Amniotic stem cell (primary cell): ENCODE measurements at places on chromosomes 11 and 22.

- DNase-seq: no peak
Observed at GRCh38 chr22:27986937-27987336, 67.9 kb upstream of the PITPNB start.

DNA sequence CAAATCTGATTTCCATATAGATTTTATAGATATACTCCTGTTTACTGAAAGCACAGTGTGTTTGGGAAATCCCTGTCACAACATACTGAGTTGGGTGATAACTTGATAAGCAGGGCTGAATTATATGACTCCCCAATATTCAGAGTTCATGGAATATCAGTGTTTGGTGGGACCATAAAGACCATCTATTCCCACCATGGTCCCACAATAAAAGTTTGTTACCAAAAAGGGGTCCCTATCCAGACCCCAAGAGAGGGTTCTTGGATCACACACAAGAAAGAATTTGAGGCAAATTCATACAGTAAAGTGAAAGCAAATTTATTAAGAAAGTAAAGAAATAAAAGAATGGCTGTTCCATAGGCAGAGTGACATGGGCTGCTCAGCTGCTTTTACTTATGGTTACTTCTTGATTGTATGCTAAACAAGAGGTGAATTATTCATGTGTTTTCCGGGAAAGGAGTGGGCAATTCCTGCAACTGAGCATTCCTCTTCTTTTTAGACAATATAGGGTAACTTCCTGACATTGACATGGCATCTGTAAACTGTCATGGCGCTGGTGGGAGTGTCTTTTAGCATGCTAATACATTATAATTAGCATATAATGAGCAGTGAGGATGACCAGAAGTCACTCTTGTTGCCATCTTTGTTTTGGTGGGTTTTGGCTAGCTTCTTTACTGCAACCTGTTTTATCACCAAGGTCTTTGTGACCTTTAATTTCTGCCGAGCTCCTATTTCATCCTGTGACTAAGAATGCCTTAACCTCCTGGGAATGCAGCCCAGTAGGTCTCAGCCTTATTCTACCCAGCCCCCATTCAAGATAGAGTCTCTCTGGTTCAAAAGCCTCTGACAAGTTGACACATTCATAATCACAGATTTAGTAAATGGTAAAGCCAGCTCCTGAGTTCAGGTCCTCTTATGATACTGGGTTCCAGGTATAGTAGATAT lies 240.6 kb upstream of the PDGFD start:
- no peak for DNase-seq

- DNase-seq: no peak
Observed at GRCh38 chr11:23497040-23497439, 636.8 kb upstream of the CCDC179 start.

- DNase-seq: no peak
Observed at GRCh38 chr11:45736424-45736823, 68.5 kb upstream of the SLC35C1 start.

- DNase-seq: no peak
Observed at GRCh38 chr11:118427707-118428106, 8.6 kb upstream of the KMT2A start.

DNA sequence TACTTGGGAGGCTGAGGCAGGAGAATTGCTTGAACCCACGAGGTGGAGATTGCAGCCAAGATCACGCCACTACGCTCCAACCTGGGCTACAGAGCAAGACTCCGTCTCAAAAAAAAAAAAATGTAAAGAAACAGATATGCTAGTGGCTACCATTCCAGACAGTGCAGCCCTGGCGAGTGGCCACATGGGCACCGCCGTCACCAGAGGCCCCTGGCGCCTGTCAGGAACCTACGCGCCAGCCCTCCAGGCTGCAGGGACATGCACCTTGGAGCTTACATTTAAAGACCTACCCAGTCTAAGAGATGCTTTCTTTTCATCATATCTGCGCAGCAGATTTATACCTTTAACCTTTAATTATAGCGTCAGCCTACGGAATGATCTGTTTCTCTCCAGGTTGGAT lies 37.2 kb upstream of the IGSF9B start:
- no peak for DNase-seq

GRCh38 chr22:25701056-25701780 lies 40.8 kb upstream of the MYO18B start:
- no peak for DNase-seq

GRCh38 chr22:28243539-28243938 lies 324.5 kb upstream of the PITPNB start:
- no peak for DNase-seq

DNA sequence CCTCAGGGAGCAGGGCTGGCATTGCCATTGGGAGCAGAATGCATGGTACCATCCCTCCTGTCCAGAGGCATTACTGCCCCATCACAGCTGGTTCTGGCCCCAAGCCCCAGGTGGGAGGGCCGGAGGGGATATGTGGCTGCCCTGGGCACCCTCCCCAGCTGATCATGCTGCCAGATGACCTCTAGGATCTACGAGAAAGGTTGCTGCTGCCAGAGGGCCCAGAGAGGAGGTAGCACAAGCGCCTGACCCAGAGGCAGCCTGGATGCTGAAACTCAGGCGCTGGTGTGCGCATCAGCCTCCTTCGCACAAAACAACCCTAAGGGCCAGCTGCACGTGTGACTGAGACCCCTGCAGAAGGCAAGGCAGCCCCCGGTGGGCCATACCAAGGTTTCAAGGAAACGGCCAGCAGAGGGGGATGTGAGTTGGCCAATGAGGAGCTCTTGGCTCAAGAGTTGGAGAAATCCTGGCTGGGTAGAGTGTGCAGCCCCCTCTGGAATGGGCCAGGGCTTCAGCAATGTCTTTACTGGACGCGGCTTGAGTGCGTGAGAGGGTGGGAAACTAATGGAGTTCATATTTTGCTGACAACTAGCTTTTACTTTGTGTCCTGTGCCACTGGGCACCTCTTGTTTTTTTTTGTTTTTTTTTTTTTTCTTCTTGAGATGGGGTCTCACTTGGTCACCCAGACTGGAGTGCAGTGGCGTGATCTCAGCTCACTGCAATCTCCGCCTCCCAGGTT lies 88.3 kb upstream of the PARVA start:
- no peak for DNase-seq

GRCh38 chr11:122261546-122261945 lies 145.5 kb upstream of the BLID start:
- DNase-seq: no peak

- DNase-seq: no peak
Observed at GRCh38 chr22:45698094-45698493, 26.5 kb downstream of the ATXN10 start.

DNA sequence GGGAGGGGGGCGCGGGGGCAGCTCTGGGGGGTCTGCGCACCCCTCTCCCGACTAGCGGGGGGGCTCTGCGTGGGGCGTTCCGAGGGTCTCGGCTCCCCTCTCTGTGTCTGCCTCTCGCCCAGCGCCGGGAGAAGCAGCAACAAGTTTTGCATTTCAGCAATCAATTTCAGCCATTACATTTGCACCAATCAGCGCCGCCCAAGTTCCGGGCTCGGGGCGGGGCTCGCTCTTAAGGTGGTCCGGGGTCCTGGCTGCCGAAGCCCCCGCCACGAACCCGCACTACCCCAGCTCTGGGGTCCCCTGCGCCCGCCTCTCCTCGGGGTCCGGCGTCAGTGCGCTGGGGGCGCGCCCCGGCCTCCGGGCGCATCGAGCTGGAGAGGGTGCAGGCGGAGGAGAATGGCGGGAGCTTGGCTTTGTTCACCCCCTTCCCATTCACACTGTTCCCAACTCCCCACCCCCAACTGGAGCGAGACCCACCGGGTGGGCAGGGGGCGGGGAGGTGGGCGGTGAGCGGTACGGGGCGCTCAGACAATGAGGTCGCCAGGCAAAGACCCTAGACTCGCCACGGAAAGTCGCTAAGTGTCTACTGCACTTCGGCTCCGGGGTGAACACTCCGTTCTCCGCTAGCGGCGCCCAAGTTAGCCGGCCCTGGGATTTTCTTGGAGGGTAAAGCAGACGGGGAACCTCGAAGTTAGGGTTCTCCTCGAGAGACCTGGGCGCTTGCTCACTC lies at the start of gene MN1:
Gene MN1, minus strand, starts transcription at position 141 of the 730 bp plus-strand sequence. CDS start 1,213 bp downstream, outside the sequence.
- DNase-seq: no peak

DNA sequence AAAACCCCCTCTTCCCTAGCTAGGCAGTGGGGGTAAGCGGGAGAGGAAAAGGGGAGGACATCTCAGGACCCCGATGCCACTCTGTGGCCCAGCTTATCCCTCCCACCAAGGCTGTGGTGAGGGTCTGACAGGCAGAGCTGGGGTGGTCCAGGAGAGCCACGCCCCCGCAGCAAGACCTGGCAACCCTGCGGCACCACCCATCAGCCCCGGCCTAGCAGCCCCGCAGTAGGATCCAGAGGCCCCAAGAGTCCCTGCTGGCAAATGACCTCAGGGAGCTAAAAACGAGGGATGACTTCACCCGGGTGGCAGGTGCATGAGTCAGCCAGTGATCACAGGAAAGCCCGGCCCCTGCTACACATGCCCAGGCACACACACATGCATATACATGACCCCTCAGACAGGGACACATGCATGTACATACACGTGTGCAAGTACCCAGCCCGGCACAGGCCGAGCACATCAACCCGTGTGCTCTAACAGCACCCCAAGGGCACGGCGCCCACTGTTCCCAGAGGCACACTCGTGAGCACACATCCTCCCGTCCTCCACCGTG lies 32.3 kb downstream of the ARVCF start:
- DNase-seq: peak; percentile 20

DNA sequence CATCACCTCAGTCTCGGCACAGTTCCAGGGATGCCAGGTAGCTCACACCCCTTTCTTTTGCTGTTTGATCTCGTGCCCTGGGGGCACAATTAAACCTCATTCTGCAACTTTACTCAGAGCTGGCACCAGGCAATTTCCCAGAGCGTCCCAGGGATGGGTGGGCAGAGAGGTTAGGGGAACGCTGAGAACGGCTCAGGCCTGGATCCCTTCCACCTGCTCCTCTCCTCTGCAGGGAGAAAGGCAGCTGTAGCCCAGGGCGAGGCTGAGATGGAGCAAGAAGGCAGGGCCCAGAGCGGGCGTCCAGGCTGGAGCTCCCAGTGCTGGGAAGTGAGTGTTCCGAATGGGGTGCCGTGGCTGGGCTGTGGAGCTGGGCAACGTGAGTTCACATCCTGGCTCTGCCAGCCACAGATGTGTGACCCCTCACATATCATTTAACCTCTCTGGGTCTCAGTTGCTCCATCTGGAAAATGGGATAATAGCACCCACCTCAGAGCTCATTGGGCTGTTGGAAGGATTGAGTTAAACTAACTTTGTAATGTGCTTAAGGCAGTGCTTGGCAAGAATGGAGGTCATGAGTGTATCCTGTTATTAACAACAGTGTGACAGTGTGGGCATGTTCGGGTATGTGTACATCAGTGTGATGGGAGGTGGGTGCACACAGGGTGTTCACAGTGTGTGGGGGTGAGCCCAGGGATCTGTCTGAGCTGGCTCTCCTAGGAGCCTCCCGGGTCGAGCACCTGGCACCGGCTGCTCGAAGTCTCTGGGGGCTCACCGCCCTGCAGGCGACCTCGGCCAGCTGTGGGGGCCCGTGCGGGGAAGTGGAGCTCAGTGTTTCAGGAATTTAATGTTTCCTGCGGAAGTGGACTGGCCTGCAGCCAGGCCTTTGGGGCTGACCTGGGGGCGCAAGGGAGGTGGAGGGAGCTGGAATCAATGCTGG lies 15.5 kb downstream of the OTUB1 start:
- DNase-seq: no peak

DNA sequence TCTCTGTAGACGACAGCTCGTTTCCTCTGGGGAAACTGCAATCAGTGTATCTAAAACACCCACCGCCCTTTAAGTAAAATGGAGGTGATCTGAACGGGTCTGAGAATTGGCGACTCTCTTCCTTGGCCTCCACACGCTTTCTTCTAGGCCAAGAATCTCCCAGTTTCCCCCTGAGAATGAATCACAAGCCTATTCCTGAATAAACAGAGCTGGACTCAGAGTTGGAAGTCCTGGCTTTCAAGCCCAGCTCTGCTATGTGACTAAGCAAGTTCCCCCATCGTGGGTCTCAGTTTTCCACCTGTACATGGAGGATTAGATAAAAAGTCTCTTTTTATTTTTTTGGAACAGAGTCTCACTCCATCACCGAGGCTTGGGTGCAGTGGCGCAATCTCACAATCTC lies 200.4 kb downstream of the MN1 start:
- no peak for DNase-seq

DNA sequence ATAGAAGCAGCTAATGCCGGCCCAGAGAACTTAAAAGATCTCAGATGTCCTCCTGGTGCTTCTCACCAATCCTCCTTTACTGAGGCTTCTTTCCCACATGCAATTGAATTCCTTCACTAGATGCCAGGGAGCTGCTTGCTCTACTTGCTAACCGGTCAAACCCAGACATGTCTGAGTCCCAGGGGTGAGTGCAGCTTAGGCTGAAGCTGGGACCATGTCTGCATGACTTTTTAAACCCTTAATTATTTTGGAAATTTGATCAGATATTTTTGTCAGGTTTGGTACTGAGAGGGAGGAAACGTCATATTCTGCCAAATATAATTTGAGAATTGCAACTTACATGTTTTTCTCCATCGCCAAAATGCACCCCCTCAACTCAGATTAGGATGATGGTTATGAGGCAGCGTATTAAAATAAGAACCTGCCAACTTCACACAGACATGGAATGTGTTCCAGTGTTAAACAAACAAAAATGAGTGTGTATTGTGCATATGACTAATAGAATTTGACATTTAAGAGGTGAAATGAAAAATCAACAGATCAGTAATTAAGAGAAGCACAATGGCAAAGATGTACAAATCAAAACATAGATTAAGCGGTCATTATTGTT lies 529.5 kb downstream of the ETS1 start:
- DNase-seq: no peak

DNA sequence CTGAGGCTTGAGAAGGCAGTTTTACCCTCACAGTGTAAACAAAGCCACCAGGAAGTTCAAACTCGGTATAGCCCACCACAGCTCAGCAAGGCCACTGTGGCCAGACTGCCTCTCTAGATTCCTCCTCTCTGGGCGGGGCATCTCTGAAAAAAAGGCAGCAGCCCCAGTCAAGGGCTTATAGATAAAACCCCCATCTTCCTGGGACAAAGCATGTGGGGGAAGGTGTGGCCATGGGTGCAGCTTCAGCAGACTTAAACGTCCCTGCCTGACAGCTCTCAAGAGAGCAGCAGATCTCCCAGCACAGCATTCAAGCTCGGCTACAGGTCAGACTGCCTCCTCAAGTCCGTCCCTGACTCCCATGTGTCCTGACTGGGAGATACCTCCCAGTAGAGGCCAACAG lies 69.7 kb downstream of the TTC28 start:
- DNase-seq: no peak

DNA sequence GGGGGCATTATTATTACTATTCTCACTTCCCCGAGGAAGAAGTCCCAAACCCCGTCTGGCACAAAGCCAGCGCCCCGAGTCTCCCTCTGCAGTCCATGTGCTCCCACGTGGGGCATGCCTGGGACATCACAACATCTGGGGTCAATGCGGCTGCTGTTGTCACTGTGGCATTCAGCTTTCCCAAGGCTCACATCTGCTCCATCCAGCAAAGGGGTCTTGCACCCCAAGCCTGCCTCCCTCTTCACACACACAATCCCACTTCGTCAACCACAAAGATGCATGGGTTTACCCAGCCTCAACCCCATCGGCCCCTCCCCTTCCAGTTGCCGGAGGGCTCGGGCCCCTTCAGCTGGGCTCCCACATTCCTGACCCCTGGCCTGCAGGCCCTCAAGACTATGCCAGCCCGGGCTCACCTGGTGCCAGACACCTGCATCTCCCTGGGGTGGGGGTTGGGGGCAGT lies 23.5 kb upstream of the RTN4R start:
- no peak for DNase-seq

GRCh38 chr11:65653229-65654225 lies 9.2 kb downstream of the RELA start:
- DNase-seq: no peak
